ENCODE measurements at places on chromosomes 1 and 21.

DNA sequence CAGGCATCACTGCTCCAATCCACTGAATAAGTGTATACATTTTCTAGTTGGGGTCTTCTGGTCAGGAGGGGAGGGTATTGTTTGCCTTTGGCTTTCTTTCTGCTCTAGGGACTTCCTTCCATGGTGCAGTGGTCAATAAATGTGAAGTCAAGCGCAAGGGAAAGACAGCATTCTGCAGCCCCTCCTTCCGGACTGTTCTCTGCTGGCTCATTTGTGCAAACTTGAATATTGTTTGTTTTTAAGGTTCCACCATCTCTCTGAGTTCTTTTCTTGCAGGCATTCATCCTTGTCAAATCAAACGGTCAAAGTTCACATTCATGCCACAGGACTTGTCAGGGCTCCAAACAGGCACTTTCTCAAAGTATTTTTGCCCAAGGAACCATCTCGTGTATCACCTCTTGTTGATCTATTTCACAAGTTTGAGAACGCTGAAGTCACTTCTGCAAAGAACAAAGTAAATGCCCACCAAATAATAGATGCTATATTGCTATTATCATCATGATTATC is 205.6 kb upstream of the KAZN start:
- no peak for DNase-seq

GRCh38 chr1:241114699-241115233 is 242.2 kb downstream of the RGS7 start:
- DNase-seq = peak; percentile 12

DNA sequence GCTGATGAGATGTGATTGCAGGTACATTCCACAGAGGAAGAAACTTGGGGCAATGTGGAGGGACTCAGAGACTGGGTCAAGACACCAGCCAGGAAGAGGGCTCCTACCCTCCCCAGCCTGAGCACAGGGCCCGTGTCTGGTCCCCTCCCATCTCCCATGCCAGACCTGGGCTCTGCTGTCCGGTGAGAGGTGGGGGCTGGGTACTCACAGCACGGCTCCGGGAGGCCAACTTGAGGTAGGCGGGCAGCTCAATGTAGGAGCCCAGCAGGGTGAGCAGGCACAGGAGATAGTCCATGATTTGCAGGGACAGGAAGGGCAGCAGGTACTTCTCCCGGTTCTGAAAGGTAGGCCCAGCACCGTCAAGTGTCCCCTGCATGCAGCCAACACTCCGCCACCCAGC is 16.2 kb upstream of the MATN1 start:
- no peak for DNase-seq

- DNase-seq = peak; percentile 23
These were observed 57.9 kb downstream of the PHTF1 start for GRCh38 chr1:113701429-113701828.

- no peak for DNase-seq
These were observed 160.5 kb downstream of the RASAL2 start for GRCh38 chr1:178254433-178254832.

GRCh38 chr21:35628316-35628715 is 432.0 kb downstream of the SETD4 start:
- DNase-seq = peak; percentile 48

DNA sequence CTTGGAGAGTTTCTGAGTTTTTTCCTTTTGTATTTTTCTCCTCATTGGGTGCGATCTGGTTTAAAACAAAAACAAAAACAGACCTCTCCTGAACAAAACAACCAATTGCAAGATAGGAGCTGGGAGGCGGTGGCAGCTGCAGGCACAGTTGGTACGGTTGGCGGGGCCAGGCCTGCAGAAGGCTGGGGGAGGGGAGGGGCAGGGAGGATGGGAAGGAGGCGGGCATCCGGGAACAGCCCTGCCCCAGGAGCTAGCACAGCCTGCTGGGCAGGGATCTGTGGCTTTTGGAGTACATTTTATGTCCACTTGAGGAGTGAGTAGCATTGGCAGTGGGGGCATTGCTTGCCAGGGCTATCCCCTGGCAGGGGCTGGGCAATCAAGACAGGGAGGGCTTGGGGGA is 5.2 kb downstream of the CAPN9 start:
- no peak for DNase-seq

DNA sequence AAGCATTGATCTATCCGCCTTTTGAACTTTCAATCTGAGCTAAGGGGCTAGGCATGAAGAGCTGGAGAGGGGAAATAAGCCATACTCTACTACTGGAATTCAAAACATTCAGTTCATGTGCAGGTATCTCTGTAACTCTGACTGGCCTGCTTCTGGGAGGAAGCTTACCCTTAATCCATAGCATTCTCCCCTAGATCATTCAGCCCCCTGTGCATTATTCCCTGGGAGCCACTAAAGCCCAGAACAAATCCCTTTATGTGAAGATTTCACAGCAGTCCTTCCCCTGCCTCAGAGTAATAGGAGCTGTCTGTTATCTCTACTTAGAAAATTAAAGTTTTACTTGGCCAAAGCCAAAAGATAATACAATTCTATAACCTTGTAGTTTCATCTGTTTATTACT is 300.7 kb downstream of the SEC16B start:
- DNase-seq = no peak

GRCh38 chr1:99003581-99004253 is 944 bp downstream of the PLPPR5 start:
- DNase-seq = no peak

DNA sequence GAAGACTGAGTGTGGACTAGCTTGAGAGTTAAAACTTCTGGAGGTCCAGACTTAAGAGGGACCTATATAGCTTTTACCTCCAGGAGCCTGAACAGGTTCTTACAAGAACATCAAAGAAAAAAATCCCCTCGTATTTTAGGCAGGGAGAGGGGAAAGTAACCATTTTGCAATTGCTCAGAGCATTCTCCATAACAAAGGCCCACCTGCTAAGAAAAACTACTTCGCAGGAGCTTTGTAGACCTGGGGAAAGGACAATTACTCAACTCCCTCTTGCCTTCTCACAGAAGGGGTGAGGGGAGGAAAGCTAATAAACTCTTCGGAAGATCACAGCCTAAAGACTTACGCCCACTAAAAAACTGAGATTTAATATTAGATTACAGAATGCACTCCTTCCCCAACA is 86.3 kb downstream of the RERE start:
- no peak for DNase-seq

DNA sequence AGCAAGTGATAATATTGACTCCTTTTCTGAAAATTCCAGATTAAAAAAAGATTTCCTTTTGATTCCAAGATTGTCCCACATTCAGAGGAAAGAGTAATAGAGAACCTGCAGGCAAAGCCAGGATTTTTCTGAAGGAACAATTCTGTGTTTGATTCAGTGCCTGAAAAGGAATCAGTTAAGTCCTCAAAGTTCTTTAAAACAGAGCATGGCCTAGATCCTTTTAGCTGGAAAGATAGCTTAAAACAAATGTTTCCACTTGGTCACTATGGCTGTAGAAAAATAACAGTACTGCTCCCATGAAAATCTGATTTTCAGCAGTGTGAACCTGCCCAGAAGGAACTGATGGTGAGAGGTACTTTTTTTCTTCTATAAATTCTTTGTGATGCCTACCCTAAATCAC is 41.8 kb downstream of the HS2ST1 start:
- no peak for DNase-seq

GRCh38 chr1:43893006-43893405 is 40.6 kb upstream of the ARTN start:
- DNase-seq = peak; percentile 69

- DNase-seq = no peak
These were observed 49.6 kb upstream of the GOLT1A start for GRCh38 chr1:204263254-204263910.

DNA sequence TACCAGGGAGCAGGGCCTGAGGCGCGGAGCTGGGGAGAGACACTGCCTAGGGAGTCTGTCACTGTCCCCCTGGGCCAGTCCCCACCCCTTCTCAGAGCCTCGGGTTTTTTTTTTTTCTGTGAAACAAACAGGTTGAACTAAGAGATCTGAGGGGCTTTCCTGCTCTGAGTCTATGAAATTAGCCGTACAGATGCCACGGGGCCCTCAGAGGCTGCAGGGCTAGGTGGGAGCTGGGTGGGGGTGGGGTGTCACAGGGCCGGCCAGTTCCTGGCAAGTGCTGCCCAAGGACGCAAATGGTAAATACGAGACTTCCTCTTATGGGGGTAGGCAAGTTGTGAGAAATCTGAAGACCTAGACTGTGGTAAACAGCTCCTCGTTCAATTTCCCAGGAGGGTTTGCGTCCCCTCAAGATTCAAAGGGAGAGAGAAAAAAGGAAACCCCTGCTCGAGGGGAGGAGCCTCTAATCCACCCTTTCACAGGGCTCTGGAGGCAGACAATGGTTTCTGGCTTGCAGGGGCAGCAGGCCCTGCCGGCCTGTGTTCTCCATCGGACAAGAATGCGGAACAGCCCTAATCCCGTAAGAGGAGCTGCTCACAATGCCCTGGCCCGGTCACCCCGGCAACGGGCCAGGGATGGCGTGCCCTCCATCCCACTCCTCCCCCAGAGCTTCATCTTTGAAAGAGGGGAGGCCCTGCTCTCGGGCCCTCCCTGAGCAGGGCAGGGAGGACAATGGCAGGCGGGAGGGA is 7.8 kb downstream of the NUAK2 start:
- peak; percentile 85 for DNase-seq

GRCh38 chr1:78171736-78172590 is 126.2 kb downstream of the GIPC2 start:
- peak; percentile 65 for DNase-seq

GRCh38 chr1:67018574-67018973 is 35.4 kb downstream of the SLC35D1 start:
- no peak for DNase-seq

GRCh38 chr1:172051898-172052297 is 210.6 kb downstream of the DNM3 start:
- no peak for DNase-seq

GRCh38 chr1:154574716-154575115 is 7.1 kb downstream of the CHRNB2 start:
- DNase-seq = peak; percentile 33

DNA sequence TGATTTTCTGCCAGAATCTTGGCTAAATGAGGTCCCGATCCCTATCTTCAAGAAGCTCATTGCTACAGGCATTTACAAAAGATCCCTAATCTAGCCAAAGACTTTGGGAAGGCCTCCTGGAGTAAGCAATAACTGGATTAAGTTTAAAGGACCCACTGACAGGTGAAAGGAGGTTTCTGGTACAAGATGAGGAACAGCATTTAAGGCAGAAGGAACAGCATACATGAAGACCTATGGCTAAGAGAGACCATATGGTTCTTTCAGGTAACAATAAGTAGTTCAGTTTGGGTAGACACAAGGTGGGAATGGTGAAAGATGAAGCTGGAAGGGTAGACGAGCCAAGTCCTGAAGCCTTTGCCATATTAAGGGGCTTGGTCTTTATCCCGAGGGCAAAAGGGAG is 27.8 kb downstream of the SHISAL2A start:
- DNase-seq = no peak
